LHCN-M2 (cell line): ENCODE measurements at places on chromosomes 5 and 9. TPM values are rescaled to one million over a fixed set of nuclear protein-coding genes. Genes with fewer than 3 reads are reported as not detected.

The LRRTM2 gene
- total RNA-seq, result under 0.01 and 0.06 TPM in 2 replicates

The PCDHGA1 gene
- 5.3 and 7.1 TPM in 2 replicates for total RNA-seq

The GDA gene
- total RNA-seq, result not detected in 2 replicates

GRCh38 chr5:109612278-109612905, 77.3 kb upstream of the MAN2A1 start:
- DNase-seq, result no peak

- DNase-seq, result no peak
These were observed 21.1 kb downstream of the PITX1 start for GRCh38 chr5:135012951-135013391.
